Neural crest cell (in vitro differentiated cells): ENCODE measurements at places on chromosomes 2 and 18. TPM values are rescaled to one million over a fixed set of nuclear protein-coding genes. Genes with fewer than 3 reads are reported as not detected.

The ADRA2B gene
- 0.79 and 0.82 TPM in 2 replicates for total RNA-seq

The UGT1A5 gene
- total RNA-seq, result not detected in 2 replicates

The UGT1A3 gene
- not detected in 2 replicates for total RNA-seq

The CPO gene
- 0.25 and 0.47 TPM in 2 replicates for total RNA-seq

The LONRF2 gene
- total RNA-seq, result 5.0 and 5.2 TPM in 2 replicates

The TMEM17 gene
- total RNA-seq, result 3.1 and 4.0 TPM in 2 replicates

The ALK gene
- total RNA-seq, result 2.0 and 2.1 TPM in 2 replicates

The REG3G gene
- total RNA-seq, result not detected in 2 replicates

The SULT1C4 gene
- 7.7 and 8.0 TPM in 2 replicates for total RNA-seq

The HNRNPA3 gene
- total RNA-seq, result 397 and 416 TPM in 2 replicates

The DTNA gene
- total RNA-seq, result 11.3 and 13.3 TPM in 2 replicates

The RFTN2 gene
- total RNA-seq, result 16.0 and 20.6 TPM in 2 replicates

The CKAP2L gene
- total RNA-seq, result 27.4 and 31.3 TPM in 2 replicates

The DPP10 gene
- 2.1 and 3.0 TPM in 2 replicates for total RNA-seq

The ASB18 gene
- not detected in 2 replicates for total RNA-seq

The ICOS gene
- not detected in 2 replicates for total RNA-seq

The SAG gene
- not detected in 2 replicates for total RNA-seq

The IL1RL1 gene
- not detected in 2 replicates for total RNA-seq

The CNDP1 gene
- total RNA-seq, result 0.56 and 0.59 TPM in 2 replicates

The LIMS4 gene
- 0.32 and 0.75 TPM in 2 replicates for total RNA-seq

The KCNE4 gene
- 0.09 TPM in 1 of 2 replicates, not detected in the other for total RNA-seq

The NAT8 gene
- total RNA-seq, result not detected in 2 replicates

The PDCD1 gene
- total RNA-seq, result not detected in 2 replicates

The IL36B gene
- total RNA-seq, result not detected in 2 replicates

The PARD6G gene
- total RNA-seq, result 28.0 and 28.3 TPM in 2 replicates

The LRRTM4 gene
- 10.1 and 10.6 TPM in 2 replicates for total RNA-seq

The MSTN gene
- 0.35 and 0.36 TPM in 2 replicates for total RNA-seq

The DARS1 gene
- total RNA-seq, result 73.8 and 91.1 TPM in 2 replicates

The KCNS3 gene
- 1.4 and 2.7 TPM in 2 replicates for total RNA-seq

The PLA2R1 gene
- total RNA-seq, result 0.09 and 0.18 TPM in 2 replicates

The GAL3ST2 gene
- total RNA-seq, result 0.28 TPM in 1 of 2 replicates, not detected in the other

The M1AP gene
- total RNA-seq, result 0.45 and 0.77 TPM in 2 replicates

The KDM3A gene
- total RNA-seq, result 51.2 and 55.4 TPM in 2 replicates

The FZD7 gene
- total RNA-seq, result 89.1 and 91.0 TPM in 2 replicates

The CIB4 gene
- total RNA-seq, result not detected in 2 replicates

The PRKAG3 gene
- total RNA-seq, result not detected in 2 replicates

The OTOS gene
- not detected in 2 replicates for total RNA-seq

The HOXD13 gene
- total RNA-seq, result not detected in 2 replicates

The SLC4A3 gene
- 10.0 and 11.4 TPM in 2 replicates for total RNA-seq

The TEX44 gene
- total RNA-seq, result not detected in 2 replicates

The NEB gene
- total RNA-seq, result 0.57 and 0.77 TPM in 2 replicates

The LRRC30 gene
- not detected in 2 replicates for total RNA-seq

The CD8A gene
- 0.16 and 0.54 TPM in 2 replicates for total RNA-seq

The GPR75 gene
- total RNA-seq, result 4.5 and 4.7 TPM in 2 replicates
